Sigmoid colon (tissue), 7 donors: ENCODE measurements at places on chromosomes 4 and X.

- DNase-seq: no peak
Observed at GRCh38 chrX:44261286-44261685, 82.2 kb downstream of the EFHC2 start.

- DNase-seq: no peak
Observed at GRCh38 chr4:90215286-90215685, 88.1 kb downstream of the CCSER1 start.

DNA sequence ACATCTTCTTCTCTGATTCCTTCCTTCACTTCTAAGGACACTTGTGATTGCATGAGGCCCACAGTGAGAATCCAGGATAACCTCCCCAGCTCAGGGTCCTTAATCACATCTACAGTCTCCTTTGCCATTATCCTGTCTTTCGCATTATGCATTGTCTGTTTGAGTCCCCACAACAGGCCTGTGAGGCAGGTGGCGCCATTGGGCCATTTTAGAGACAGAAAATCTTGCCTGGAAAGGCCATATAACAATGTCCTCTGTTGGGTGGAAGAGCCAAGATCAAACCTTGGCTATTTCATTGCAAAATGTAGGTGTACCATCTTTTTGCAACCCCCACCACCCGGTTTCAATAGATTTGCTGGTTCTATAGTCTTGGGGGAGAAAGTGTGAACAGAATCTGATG, 11.8 kb upstream of the DCUN1D4 start:
- DNase-seq: peak; percentile 69

- DNase-seq: no peak
Observed at GRCh38 chr4:72827968-72828367, 241.5 kb downstream of the COX18 start.

- no peak for DNase-seq
Observed at GRCh38 chrX:37860721-37861120, 13.3 kb upstream of the DYNLT3 start.

DNA sequence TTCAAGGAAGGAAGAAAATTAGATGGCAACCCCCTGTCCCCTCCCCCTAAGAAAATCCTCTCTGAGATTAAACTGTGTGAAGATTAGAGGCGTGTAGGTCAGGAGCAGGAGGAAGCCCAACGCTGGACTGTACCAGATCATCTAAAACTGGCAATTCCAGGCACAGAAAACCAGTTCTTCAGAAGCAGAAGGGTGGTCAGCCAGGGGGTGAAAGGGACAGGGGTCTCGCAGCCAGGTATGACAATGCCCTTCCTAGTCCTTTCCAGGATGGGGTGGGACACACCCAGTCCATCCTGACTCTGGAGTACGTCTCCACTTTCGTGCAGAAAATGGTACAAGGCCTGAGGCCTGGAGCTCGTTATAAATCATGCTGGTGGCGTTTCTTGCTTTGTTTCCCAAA, 3.3 kb upstream of the RHOH start:
- no peak for DNase-seq

- no peak for DNase-seq
Observed at GRCh38 chr4:46648088-46648744, 258.3 kb upstream of the GABRA2 start.

- DNase-seq: peak; percentile 84
Observed at GRCh38 chrX:111095974-111096895, at the start of gene PAK3. PAK3 (plus strand) TSS chrX:111096191; CDS start chrX:111123104, 26,913 bp downstream.

DNA sequence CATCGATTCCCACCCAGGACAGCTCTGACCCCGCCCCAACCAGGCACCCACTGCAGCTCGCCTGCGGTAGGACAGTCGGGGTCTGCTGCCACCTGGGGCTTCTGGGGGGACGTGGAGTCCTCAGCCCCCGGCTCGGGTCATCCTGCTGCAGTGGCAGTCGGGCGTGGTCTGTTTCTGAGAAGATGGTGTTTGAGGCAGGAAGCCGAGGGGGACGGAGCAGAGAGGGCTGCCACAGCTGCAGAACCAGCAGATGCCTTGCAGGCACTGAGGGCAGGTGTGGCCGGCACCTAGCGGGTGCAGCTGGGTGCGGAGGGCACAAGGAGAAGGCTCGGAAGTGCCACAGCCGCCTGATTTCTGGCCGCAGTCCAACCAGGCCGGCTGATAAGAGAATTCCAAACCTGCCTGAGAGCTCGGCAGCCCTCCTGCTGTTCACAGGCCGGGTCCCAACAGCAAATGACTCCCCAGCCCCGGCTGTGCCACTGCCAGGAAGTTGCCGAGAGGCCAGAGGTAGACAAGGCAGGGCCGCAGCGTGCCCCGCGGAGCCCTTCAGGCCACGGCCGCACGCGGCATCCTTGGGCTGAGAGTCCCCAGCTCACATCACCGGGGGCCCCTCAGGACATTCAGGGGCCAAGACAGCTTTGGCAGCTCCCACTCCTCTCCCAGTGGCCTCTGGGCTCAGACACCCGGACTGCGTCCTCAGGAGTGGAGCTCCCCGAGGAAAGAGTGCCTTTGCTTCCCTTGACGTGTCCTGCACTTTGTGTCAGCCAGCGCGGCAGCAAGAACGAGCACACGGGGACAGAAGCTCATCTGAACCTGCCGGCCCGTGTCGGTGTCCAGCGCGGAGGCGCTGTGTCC, 9.4 kb upstream of the CPLX1 start:
- no peak for DNase-seq

- no peak for DNase-seq
Observed at GRCh38 chr4:128528793-128529553, 241.4 kb upstream of the PGRMC2 start.

DNA sequence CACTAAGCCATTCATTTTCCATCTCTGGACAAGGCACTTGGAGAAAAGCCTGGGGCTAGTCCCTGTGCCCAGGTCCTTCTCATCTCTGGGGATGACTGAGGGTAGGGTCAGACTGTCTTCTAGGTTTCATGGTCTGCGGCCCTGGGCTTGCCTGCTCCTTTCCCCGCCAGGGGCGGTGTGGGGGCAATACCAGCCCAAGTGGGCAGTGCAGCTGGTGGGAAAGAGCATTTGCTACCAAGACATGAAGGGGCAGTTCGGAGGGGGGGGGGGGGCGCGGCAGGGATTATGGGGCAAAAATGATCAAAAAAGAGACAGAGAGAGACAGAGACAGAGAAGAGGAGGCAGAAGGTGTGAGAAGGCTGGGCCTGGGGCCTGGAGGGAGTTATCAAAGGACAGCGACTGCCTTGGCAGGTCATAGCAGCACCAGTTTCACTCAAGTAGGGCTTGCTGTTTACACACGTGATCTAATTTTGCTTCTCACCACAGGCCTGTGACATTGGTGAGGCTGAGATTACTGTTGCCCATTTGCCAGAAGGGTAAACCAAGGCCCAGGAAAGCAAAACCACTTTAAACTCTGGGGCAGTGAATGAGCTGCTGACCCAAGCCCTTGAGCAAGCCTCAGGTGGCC, 56.1 kb downstream of the PJA1 start:
- DNase-seq: no peak

- no peak for DNase-seq
Observed at GRCh38 chr4:123624959-123625358, 228.4 kb downstream of the SPRY1 start.

DNA sequence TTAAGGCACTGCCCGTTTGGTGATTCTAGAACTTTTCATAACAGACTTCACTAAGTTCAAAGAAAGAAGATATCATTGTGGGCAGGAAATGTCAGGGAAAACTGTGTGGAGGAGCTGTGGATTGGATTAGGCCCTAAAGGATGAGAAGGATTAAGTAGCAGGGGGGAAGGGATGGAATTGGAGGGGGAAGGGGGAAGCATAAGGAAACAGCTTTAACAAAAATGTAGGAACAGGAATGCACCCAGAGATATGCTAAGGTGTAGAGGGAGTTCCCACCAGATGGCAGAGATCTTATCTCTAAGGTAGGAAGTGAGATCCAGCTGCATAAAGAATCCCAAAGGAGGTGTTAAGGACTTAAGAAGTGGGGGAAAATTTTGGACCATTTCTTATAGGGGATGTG, 114.5 kb downstream of the LARP7 start:
- DNase-seq: no peak

DNA sequence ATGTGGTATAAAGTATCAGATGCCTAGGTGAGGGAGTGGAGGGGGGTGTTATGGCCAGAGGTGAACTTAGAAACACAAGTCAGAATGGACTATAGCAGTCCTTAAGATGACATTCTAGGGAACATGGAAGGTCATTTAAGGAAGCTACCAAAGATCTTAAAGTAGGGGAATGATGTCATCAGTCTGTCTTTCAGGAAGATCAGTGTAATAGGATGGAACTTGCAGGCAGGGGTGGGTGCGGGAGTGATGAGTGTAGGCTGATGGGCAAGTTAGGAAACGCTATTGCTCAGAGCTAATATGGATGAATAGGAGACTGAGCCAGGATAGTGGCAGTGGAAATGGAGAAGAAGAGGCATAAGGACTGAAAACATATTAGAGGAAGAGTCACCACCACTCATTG, 27.5 kb upstream of the CWH43 start:
- DNase-seq: no peak

DNA sequence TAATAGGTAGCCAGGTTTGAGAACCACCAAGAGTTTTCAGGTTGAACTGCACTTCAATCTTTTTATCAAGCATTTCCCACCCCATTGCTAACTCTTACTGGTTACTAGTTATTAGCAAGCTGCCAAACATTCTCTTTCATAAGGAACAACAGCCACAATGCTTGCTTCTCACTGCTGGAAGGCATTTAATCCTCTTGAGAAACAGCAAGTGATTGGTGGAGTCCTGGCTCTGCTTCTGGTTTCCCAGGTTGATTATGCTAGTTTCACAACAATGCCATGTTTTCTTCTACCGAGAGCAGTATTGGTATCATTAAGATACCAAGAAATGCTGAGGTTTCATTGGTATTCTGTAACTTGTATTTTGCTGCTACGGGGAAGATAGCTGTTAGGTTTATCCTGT, 32.2 kb upstream of the TXLNG start:
- no peak for DNase-seq

GRCh38 chrX:150162141-150162540, 201.0 kb upstream of the MAMLD1 start:
- no peak for DNase-seq

GRCh38 chr4:4585012-4585670, 43.3 kb upstream of the STX18 start:
- DNase-seq: no peak

DNA sequence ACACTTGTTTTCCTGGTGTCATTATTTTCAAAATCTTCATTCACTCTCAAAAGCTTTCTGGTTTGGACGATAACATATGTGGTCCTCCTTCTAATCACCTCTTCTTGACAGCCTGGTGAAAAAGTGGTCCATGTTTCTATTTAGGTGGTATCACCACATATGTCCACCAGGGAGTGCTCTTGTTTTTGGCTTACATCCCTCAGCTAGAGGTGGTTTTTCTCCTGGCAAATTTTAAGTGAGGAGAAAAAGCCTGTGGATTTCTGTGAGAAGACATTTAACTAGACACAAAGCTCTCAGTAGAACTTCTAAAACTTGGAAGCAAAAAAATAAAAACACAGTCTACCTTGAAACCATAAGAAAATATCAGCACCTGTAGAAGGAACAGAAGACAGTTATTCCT, 58.0 kb upstream of the FRMPD4 start:
- DNase-seq: no peak

- DNase-seq: no peak
Observed at GRCh38 chrX:64229154-64229553, 1.3 kb downstream of the ASB12 start.
